Stimulated activated CD8-positive, alpha-beta memory T cell treated with anti-CD3 and anti-CD28 coated beads, Interleukin-15, amount 100 ng/mL, for 48 hours (primary cell): ENCODE measurements at places on chromosomes 16 and 17.

DNA sequence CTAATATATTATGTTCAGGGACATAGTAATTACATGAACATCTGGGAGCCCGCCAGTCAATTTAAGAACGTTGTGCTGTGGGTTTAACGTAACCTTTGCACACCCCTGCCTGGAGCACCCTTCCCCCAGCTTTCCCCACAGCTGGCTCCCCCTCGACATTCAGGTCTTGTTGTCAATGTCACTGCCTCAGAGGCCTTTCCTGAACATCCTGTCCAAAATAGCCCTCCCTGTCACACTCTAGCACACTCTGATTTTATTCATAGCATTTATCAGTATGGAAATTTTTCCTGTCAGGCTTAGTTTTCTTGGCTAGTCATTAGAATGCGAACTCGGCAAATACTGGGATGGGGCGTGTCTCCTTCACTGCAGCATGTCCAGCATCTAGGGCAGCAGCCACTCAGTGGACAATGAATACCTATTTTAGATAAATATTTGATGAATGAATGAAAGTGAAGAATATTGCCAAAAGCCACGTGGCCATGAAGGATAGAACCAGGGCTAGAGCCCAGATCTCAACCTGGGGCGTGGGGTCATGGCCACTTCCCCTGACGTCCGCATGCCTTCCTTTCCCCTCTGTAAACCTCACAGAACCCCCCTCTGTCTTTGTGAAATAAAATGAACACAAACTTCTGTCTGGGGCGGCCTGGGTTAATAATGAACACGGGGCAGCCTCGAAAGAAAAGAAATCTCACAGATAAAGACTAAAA, 10.5 kb downstream of the PIK3R6 start:
- no peak for DNase-seq

- no peak for DNase-seq
Measured at GRCh38 chr16:12548270-12548983, 255.3 kb downstream of the CPPED1 start.

- no peak for DNase-seq
Measured at GRCh38 chr17:6558932-6559752, 2.8 kb upstream of the PITPNM3 start.

- DNase-seq: no peak
Measured at GRCh38 chr17:5665164-5665563, 80.9 kb upstream of the NLRP1 start.

- DNase-seq: no peak
Measured at GRCh38 chr17:43634591-43635125, 27.1 kb downstream of the MEOX1 start.

DNA sequence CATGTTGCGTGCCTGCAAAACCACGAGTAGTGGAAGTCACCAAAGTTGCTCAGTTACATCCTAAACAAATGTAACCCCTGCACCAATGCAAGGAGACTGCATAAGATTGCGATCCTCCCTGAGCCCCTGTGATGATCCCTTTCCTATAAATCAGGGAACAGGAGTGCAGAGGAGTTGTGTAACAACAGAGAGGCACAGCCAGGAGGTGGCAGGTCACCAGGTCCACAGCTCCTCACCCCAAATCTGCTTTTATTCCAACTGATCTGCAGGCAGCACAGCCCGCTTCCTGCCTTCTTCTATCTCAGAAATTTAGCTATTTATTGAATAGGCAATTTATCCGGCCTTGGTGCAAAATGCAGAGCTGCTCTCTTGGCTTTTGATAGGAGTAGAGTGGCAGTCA, 36.0 kb upstream of the MRTFB start:
- DNase-seq: no peak

DNA sequence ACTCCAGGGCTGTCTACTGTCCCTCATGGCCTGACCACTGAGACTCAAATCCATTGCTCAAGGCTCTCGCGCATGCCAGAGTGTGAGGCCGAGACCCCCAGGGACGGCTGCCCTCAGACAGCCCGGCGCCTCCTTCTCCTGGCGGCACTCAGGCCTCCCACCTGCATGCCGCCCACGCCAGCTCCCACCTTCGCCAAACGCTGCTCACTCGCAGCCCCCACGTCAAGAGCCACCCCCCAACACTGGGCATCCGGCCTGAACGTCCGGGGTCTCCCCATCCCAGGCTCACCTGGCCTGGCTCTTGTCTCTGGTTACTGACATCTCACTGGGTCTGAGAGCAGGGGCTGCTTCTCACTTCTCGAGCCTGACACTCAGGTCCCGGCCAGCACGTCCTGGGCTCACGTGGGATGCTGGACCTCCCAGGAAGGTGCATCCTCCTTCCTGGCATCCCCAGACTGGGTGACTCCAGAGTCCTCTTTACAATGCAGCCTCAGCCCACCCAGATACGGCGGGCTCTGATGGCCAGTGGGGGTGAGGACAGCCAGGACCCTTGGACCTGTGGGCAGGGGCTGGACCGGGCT, 12.2 kb upstream of the CACNA1H start:
- no peak for DNase-seq

DNA sequence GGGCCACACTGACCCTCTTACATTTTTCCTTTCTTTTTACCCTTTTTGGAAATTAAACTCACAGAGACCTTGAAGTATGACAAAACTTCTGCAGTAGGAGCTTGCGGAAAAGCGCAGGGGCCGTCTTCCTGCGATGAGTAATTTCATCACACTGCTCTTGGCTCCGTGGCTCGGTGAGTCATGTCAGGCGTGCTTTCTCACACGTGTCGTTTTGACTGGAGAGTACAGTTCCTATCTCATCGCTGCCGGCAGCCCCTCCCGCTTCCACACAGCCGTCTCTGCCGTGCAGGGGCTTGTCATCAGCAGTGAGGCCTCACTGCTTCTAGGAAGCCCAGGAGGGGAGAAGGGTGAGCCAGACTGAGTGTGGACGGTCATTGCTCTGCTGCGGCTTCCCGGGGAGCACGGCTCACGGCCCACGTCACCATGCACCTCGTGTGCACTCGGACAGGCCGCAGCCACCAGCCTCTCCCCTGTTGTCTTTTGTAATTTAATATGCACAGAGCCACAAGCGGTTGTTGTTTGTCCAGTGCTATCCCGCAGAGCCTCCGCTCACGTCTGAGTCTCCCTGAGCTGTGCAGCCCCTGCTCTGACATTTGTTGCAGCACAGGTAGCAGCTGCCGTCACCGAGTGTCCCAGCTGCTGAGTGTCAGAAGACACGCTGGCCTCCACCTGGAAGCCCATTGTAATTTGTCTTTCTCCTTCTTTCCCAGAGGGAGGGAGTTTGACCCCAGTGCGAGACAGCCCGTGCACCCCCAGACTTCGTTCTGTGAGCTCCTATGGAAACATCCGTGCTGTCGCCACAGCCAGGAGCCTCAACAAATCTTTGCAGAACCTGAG, 99.4 kb upstream of the CHMP6 start:
- DNase-seq: peak; percentile 83

DNA sequence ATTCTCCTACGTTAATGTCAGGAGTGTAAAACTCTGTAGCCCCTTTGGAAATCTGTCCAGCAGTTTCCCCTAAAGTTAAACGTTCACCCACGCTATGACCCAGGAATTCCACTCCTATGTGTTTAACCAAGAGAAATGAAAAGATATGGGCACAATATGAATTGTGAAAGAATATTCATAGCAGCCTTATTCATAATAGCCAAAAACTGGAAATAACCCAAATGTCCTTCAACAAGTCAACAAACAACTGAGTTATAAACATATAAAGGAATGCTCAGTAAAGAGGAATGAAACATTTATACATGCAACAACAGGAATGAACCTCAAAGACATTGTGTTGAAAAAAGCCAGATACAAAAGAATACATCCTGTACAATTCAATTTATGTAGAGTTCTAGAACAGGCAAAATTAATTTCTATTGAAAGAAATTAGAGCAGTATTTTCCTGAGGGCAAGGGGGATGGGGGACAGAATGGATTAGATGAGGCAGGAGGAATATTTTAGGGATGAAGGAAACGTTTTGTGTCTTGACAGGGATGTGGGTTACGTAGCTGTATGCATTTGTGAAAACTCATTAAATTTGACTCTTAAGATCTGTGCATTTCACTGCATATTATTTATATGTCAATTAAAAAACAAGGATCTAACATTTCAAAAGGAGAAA, 286.7 kb upstream of the CDH5 start:
- DNase-seq: no peak

DNA sequence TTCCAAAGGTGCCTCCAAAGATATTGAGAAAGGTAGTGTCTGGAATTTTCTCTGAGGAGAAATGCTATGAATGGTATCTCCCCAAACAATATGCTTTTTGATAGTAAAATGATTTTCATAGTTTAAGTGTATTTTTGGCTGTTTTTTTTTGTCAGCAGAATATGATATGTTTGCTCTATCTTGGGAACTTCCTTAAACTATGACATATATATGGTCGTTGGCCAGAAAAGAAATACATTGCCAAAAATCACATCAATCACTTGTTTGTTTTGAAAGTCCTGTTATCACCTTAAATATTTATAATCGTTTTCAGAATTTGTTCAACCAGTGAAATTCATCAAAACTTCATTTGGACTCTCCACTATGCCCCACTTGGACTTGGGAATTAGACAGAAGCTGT, 816.9 kb downstream of the CDH11 start:
- no peak for DNase-seq

- peak; percentile 68 for DNase-seq
Measured at GRCh38 chr17:68200689-68201417, 47.0 kb upstream of the AMZ2 start.

DNA sequence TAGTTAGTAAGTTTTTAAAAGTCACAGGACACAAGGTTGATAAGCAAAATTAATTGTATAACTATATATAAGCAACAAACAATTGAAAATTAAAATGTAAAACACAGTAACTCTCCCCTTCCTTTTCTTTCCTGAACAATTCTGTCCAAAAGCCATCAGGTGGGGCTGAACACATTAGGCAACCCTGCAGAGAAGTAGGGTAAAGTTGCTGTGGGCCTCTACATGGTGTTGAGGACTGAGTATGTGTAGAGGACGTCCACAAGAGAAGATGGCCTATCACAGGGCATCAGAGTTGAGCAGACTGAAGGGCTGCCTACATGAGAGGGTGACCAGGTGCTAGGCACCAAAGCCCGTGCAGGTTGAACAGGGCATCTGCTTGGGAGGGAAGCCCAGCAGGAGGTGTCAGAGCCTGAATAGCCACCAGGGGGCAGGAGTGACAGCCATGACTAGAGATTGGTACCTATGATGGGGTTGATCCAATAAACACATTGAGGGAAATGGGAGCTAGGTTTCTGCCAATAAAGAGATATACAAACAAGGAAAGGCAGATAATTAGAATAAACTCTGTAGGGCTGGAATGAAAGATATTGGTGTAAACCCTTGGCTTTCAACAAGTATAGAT, 415.1 kb downstream of the NPIPA8 start:
- DNase-seq: peak; percentile 18

GRCh38 chr17:77164483-77165091, 23.8 kb downstream of the SEC14L1 start:
- no peak for DNase-seq

- DNase-seq: no peak
Measured at GRCh38 chr16:52351451-52351850, 195.5 kb downstream of the TOX3 start.

- DNase-seq: no peak
Measured at GRCh38 chr16:88741368-88741767, 35.1 kb downstream of the CTU2 start.

GRCh38 chr16:5200123-5200522, 102.5 kb upstream of the EEF2KMT start:
- DNase-seq: no peak

DNA sequence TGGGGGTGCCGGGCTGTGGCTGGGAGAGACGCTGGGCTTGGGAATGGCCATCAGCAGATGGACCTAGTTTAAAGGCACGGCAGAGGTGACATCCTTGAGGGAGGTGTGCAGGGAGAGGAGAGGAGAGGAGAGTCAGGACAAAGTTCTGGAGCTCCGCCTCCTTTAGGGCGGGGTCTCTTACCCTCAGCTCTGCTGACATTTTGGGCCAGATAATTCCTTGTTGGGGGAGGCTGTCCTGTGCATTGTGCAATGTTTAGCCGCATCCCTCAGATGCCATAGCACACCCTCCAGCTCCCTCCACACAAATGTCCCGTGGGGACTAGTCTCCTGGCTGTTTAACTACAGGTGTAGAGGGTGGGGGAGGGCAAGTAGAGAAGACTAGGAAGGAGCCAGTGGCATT, 48.3 kb downstream of the ARHGAP23 start:
- DNase-seq: no peak

GRCh38 chr16:79165506-79165905, 435.0 kb downstream of the MAF start:
- DNase-seq: no peak

DNA sequence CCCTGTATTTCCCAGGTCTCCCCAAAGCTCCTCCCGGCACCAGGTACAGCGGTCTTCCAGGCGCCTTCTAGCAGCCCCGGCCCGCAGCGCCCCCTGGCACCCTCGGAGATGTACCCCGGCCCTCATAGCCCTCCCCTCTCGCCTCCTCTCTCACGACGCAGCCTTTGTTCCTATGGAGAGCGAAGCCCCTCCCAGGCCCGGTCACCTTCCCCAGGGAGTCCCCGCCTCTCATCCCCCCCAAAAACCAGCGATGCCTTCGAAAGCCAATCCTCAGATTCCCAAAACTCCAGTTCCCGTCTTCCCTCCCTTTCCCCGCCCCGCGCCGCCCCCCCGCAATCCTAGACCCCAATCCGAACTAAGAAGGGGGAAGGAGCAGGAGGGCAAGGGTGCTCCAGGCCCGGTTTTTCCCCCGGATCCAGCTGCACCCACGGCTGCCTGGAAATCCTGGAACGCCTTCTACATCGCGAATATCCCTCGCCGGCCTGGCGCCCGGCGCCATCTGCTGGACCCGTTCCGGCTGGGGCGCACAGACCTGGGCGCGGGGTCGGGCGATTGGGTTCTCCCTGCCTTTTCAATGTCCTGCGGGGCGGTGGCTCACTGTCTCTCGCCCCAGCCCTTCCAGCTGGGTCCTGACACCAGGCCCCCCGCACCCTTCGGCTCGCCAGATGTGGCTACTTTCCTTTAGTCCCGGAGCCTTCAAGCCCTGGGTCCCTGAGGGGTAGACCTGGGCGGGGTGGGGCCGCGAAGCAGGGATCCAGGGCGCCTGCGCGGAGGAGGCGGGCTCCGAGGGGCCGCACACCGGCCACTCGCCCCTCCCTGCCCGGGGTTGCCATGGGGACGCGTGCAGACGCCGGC, at the start of gene DNAH2:
Gene DNAH2 (plus strand): TSS at position 844 of the 855 bp plus-strand sequence. CDS start 1,991 bp downstream, outside the sequence.
- DNase-seq: peak; percentile 60

GRCh38 chr17:39198186-39198566, 707 bp upstream of the CACNB1 start:
- DNase-seq: no peak

GRCh38 chr16:87025676-87026075, 291.5 kb downstream of the C16orf95 start:
- no peak for DNase-seq

- no peak for DNase-seq
Measured at GRCh38 chr16:50165473-50165872, 12.4 kb downstream of the TENT4B start.
